ENCODE measurements at places on chromosomes 6 and 20.

- DNase-seq: no peak
Observed at GRCh38 chr6:137349856-137350830, 131.0 kb upstream of the IFNGR1 start.

- no peak for DNase-seq
Observed at GRCh38 chr20:24206995-24207394, 218.4 kb upstream of the GGTLC1 start.

DNA sequence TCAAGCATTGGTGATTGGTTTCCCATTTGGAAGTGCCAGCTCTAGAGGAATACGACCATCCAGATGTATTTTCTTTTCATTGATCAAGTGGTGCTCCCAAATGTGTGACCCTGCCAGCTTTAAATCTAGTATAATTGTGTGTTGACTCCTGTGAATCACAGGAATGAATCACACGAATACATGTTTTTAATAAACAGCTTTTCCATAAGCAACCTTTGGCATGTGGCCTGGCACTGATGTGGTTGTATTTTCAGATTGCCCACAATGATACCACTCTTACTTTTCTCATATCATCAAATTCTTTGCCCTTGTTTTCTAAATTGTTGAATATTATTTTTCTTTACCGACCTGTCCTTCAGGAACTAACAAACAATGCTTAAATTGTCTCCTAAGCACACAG is 367 bp downstream of the GSTA3 start:
- no peak for DNase-seq

- no peak for DNase-seq
Observed at GRCh38 chr6:85472744-85473143, 22.9 kb downstream of the NT5E start.

GRCh38 chr6:107267006-107267405 is 151.7 kb upstream of the BEND3 start:
- DNase-seq: no peak

DNA sequence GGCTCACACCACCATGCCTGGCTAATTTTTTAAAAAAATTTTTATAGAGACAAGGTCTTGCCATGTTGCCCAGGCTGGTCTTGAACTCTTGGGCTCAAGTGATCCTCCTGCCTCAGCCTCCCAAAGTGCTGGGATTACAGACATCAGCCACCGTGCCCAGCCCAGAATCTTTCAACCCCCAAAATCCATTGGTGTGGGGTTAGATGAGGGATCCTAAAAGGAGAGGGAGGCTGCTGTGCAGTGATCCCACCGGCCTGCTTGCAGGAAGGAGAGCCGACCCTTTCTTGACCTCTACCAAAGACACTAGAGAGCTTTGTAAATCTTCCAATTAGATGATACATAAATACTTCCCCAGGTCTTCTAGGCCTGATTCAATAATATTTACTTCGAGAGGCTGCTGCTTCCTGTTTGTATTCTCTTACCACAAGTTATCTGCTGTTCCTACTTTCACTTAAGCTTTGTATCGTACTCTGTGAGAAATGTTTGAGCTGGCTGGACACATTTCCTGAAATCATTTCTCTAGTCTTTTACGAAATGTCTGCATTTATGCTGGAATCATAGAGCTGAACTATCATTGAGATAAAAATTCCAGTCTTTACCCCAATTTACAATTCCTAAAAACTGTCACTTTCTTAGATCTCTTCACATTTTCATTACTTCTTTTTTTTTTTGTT is 49.3 kb upstream of the IER3 start:
- DNase-seq: no peak

GRCh38 chr20:58518387-58518786 is 3.2 kb upstream of the APCDD1L start:
- no peak for DNase-seq

DNA sequence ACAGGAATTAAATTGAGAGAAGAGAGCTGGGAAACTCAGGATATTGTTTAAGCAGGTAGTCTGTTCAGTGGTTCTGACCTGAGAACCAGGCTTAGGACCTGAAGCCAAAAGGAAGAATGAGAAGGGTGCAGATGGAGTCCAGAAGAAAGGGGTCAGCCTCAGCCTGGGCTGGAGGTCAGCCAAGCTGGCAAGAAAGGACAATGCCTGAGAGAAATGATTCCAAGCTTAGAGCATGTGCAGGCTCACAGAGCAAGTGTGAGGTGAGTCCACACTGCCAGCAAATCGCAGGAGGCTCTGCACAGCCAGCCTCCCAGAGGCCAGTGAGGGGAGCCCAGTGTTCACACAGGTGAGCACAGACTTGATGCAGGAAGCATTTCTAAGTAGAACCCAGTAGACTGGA is 47.3 kb downstream of the DAAM2 start:
- DNase-seq: no peak

DNA sequence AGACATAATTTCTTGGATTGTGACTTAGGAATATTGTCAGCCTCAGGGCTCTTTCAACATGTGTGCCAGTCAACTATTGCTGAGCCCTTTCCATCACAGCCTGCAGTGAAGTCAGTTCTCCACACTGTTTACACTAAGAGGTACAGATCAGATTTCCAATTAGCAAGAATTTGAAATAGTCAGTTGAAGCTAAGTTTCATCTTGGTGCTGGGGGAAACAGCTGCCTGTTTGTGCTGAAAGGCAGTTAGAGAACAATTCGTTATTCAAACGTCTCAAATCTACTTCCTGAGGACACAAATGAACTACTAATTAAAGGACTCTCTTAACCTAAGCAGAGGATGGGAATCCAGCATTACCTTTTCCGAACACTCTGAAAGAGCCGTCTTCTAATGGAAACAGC is 25.9 kb downstream of the ADGRF1 start:
- no peak for DNase-seq

DNA sequence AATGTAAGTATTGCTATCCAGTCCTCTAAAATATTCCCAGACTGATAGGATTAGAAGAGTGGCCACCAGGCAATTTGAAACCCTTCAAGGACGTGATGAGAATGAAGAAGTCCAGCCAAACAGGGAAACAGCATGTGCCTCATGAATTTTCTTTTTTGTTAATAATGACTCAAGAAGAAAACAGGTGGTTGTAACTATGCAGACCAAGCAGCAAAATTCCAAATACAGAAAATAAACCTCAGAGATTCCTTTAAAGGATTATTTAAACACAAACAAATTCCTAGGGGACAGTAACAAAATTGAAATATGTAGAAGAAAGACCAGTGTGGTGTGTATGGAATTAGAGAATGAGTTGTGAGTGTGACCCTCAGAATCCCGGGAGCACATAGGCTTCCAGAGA is 239.2 kb downstream of the KCNQ5 start:
- DNase-seq: no peak

- no peak for DNase-seq
Observed at GRCh38 chr20:24543168-24543567, 73.7 kb downstream of the SYNDIG1 start.

- no peak for DNase-seq
Observed at GRCh38 chr6:108883172-108883571, 35.0 kb downstream of the ARMC2 start.

GRCh38 chr20:32443386-32443974 is 85.3 kb downstream of the ASXL1 start:
- DNase-seq: no peak

DNA sequence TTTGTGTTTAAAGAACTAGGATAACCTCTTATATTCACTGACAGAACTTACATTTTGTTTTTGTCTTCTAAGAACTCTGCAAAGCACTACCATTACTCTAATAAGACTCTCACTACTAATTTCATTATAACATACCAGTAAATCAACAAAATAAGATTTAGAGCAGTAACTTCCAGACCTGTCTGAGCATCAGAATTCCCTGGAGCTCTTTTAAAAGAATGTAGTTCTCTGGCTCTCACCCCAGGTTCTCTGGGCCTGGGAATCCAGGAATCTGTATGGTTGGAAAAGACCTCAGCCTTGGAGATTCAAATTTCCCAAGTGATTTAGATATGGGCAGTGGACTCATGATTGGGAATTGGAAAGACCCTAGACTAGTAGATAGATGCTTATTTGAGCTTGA is 89.4 kb downstream of the JAG1 start:
- DNase-seq: no peak

DNA sequence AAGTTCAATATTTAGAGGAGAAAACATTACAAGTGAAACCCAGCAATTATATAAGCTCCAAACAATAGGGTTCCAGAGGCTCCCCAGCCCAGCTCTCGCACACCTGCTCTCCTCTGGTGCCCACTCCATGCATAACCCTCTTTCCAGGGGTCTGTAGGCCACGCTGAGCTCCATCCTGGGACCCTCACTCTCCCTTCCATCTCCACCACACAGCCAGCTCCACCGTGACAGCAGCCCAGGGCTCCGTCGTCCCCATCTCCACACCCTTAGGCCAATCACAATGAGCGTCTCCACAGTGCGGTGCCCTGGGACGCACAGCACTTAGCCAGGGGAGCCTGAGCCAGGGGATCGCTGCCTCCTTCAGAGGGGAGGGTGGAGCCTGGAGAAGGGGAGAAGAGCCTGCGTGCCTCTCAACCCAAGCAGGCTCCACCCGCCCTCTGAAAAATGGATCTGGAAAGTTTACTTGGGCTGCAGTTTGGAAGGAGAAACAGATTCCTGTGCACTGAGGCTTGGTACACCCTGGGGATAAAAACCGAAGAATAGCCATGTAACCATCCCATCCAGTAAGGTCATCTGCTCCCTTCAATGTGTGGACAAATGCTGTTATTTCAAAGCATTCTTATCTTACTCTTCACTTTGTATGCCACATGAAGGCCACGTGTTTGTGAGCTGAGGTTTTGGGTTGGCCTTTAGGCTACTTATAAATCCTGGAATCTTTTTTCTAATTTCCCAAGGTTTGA is 72.4 kb upstream of the GGTLC1 start:
- DNase-seq: no peak

- no peak for DNase-seq
Observed at GRCh38 chr6:147900247-147900830, 391.8 kb downstream of the SAMD5 start.

DNA sequence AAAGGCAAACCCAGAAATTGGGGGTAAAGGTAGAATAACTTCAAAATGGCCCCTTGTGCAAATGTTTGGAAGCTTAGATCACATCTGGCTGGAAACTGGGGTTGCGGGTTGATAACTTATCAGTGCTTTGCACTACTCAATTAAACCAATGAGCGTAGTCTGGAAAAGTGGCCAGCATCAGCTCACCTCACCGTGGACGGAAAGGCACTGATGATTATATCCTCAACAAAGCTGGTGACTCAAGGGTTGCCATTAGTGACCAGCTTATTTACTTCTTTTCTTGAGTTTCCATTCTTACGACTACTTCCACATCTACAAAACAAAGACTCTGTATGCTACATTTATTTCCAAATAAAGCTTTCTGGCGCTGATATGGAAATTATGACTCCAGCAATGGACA is 198.5 kb upstream of the HEY2 start:
- DNase-seq: no peak

DNA sequence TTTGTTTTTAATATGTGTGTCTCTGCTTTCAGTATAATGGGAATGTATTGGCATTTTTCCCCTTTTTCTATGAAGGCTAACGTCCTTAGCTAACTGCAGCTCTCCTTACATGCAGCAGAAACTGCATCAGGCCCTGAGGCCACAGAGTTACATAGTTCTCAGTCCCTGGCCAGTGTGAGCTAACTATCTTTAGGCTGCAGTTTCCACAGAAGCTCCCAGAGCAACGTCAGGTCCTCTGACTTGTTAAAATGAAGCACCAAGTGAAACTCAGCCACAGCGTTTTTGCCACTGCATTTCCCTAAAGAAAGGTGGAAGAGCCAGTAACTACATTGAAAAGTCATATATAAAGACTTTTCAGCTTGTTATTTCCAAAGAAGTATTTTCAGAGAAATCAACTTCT is 244.7 kb downstream of the CBLN4 start:
- DNase-seq: no peak

DNA sequence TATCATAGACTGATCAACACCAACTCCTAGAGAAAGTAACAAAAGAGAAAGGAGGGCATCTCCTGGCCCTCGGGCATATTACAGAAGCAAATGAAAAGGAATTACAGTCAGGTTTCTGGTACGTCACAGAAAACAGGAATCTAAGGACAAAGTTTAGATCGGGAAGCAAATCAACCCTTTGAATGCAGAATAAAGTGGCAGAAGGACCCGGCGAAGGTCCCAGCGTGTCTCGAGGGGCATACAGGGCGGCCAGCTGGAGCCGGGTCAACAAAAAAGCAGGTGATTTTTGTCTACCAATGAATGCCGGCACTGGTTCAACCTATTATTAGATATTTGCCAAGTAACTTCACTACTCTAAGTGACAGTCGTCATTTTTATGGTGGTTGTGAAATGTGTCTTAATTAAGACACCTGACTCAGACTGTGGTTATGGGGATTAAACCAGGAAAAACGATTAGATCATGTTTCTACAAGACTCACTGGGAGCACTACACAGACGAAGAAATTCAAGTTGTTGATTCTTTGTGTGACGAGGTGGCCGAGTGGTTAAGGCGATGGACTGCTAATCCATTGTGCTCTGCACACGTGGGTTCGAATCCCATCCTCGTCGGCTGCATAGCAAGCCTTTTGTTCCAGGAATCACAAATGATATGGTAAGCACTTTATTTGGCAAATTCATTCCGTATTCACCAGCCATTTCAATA is 12.4 kb upstream of the ZSCAN9 start:
- DNase-seq: no peak

GRCh38 chr6:42162812-42163211 is 10.4 kb upstream of the GUCA1A start:
- DNase-seq: no peak

GRCh38 chr6:166543603-166544295 is 42.7 kb downstream of the RAMACL start:
- no peak for DNase-seq

- DNase-seq: no peak
Observed at GRCh38 chr6:142249266-142249665, 52.5 kb upstream of the ADGRG6 start.

- no peak for DNase-seq
Observed at GRCh38 chr6:139967497-139967896, 593.0 kb upstream of the CITED2 start.

- no peak for DNase-seq
Observed at GRCh38 chr6:29749668-29750067, 26.4 kb downstream of the HLA-F start.

- DNase-seq: no peak
Observed at GRCh38 chr6:25061289-25061936, 125.7 kb upstream of the RIPOR2 start.

- DNase-seq: no peak
Observed at GRCh38 chr6:119961450-119961849, 611.9 kb upstream of the MAN1A1 start.

DNA sequence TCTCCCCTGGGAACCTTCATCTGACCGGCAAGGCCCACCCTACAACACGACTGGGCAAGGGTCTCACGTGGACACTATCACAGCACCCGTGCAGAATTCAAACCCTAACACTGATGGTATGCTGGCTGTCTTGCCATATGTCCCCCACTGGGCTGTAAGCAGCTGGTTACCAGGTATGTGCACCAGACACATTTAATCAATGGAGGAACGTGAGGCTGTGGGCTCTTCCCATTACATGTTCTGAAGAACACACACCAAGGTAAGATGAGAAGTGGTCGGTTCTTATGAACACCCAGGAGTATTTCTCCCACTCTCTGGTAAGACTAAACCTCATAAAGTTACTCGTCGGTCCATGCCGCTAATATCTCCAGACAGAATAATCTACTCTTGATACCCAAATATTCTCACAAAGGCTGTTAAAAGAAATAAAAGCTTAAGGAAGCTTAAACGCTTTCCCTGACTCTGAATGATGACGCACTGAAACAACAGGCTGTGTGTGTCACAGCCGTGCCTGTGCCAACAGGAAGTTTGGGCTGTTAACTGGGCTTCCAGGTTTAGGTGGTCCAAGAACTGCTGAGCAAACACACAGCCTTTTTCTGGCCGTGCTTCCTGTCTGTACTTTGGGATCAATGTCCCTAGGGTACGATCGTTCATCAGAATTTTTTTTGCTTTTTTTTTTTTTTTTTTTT is 75.3 kb downstream of the SLC23A2 start:
- DNase-seq: no peak
